ENCODE measurements at places on chromosomes 6 and 20.

GRCh38 chr20:64233725-64234124 lies 21.8 kb upstream of the PCMTD2 start:
- no peak for DNase-seq

GRCh38 chr6:37558646-37559045 lies 59.0 kb upstream of the CCDC167 start:
- no peak for DNase-seq

DNA sequence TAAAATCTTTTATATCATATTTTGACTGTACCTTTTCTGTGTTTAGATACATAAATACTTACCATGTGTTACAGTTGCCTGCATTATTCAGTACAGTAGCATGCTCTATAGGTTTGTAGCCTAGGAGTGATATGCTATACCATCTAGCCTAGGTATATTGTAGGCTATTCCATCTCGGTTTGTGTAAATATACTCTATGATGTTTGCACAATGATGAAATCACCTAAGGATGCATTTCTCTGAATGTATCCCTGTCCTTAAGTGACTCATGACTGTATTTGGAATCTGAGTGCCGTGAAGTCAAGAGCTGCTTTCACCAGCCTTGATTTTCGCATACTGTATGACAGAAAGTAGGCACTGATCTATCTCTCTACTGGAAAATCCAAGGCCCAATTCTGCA lies 129.9 kb downstream of the UTRN start:
- DNase-seq = no peak

GRCh38 chr6:142631517-142632385 lies 313.2 kb downstream of the HIVEP2 start:
- DNase-seq = no peak

DNA sequence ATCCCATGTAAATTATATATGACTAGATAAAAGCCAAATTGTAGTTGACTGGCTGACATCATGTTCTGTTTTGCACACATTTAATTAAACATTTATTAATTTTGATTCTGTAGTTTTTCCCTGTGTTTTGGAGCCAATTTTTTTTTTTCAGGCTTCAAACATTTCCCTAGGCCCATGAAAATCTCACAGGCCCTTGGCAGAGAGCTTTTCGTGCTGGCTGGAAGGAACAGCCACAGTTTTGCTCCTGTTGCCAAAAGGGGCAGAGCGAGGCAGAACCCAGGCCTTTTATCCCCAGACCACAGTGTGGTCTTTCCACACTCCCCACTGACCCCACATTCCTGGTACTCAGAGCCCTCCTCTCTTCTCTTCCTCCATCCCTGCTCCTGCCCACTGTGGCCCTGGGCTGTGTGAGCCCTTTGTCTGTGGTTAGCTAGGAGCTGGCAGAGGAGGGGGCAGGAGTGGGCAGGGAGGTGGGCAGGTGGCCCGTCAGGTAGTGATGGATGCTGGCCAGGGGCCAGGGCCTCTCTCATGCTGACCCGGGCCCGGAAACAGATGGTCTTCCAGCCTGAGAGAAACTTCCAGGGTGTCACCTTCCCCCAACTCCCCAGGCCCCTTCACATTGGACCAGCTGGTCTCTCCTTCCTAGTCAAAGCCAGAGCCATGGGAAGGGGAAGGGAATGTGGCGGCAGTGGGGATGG lies 19.4 kb upstream of the CCM2L start:
- DNase-seq = no peak

GRCh38 chr6:87789198-87789899 lies 87.3 kb upstream of the AKIRIN2 start:
- no peak for DNase-seq

DNA sequence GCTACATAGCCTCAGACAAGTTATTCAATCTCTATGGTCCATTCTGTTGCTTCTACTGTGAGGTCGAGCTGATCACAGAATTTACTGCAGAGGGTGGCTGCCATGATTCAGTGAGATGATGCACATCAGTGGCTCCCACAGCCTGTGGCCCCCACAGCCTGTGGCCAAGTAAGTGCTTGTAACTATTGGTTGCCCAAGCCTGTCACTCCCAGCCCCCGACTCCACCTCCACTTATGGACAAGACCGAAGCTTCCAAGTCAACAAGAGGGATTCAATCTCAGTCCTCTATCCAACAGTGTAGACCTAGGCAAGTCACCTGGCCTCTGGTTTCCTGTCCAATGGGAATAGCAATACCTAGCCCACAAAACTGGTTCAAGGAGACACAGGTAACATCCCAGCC lies 8.2 kb downstream of the KCNK5 start:
- DNase-seq = no peak

DNA sequence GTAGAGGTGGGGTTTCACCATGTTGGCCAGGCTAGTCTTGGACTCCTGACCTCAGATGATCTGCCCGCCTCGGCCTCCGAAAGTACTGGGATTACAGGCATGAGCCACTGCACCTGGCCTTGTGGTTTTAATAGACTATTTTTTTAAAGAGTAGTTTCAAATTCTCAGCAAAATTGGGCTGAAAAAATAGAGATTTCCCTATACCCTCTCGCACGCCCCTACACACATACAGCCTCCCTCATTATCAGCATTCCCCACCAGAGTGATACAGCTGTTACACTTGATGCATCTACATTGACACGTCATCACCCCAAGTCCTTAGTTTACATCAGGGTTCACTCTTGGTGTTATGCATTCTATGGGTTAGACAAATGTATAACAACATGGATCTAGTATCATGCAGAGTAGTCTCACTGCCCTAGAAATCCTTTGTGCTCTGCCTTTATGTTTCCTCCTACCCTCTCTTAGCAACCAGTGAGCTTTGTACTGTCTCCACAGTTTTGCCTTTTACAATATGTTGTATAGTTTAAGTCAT lies 103.6 kb downstream of the CDYL start:
- DNase-seq = no peak

DNA sequence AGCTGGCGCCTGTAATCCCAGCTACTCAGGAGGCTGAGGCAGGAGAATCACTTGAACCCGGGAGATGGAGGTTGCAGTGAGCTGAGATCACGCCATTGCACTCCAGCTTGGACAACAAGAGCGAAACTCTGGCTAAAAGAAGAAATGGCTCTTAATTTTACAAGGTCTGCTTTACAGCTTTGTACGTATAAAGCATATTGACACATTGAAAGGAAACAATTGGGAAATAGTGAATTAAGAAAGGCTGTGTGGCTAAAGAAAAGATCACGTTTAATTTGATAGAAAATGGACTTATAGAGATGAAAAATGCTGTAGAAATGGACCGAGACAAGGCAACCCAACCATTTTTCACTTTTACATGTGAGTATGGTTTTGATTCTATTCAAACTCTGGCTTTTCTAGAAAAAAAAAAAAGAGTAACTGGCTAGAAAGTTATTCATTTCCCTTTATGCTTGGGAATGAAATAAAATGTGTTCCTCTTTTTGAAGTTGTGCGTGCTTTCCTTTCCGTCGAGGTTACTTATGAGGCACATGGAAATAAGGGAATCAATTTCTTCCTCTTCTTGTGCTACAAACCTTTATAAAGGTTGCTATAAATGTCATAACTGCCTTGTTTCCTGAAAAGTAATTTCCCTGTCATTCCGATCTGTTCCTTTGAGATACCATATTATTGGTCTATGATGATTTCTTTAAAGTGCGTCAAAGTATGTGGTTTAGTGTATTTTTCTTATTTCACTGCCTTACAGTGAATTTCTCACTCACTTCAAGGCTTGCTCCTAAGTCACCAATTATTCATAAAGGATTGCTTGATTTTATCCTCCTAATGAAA lies 29.4 kb downstream of the PFDN4 start:
- no peak for DNase-seq

DNA sequence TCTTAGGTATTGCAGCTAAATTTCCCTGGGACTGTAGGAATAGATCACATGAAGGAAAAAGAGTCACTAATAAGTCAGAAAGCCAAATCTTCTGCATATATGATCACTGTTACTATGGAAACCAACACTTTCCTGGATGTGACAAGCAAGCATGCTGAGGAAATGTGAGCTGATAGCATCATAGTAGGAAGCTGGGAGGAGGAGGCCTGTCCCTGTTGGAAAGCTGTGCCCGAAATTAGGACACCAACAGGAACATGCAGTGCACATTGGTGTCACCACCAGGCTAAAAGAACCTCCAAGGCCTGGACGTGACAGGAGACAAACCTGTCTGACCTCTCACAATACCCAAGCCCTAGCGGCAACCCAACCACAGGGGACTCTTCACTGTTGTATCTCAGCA lies 181.9 kb upstream of the PCSK2 start:
- DNase-seq = no peak

GRCh38 chr6:42963855-42964605 lies 3.5 kb downstream of the GNMT start:
- DNase-seq = no peak

DNA sequence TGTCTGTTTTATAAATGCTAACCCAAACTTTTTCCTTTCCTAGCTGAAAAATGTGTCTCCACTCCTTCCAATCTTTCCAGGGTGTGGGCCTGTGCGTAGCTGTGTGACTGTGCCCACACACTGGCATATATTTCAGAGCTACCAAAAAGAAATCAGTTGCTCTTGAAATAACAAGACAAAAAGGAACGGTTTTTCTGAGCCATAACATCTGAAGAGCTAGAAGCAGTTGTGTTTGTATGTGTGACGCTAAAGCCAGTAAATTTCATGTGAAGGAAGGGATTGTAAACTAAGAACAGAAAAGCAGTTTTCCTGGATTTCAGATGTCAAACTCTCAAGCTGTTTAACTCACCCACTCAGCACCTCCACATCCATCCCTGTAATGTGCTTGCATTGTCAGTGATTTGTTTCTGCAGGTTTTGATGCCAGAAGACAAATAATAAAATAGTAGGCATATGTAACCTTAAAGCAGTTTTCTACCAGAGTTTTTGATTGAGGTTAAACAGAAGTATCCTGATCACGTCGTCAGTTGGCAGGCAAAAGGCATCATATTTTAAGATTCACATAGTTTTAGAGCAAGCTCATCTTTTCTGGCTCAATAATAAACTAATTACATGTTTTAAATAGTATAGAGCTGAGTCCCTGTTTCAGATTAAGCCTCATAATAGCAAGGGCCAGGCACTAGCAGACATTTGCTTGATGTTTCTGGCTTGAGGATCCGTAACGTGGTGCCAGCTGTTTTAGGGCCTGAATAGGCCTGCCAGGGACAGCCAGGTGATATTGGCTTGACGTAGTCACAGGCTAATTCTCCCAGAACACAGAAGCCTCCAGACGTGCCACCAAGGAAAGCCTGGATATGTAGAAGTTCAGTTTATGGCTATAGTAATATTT lies 90.9 kb downstream of the FOXO3 start:
- no peak for DNase-seq

GRCh38 chr20:47995661-47996060 lies 210.4 kb upstream of the SULF2 start:
- no peak for DNase-seq

GRCh38 chr20:26208296-26209091 lies 511.8 kb upstream of the ZNF337 start:
- DNase-seq = peak; percentile 1

DNA sequence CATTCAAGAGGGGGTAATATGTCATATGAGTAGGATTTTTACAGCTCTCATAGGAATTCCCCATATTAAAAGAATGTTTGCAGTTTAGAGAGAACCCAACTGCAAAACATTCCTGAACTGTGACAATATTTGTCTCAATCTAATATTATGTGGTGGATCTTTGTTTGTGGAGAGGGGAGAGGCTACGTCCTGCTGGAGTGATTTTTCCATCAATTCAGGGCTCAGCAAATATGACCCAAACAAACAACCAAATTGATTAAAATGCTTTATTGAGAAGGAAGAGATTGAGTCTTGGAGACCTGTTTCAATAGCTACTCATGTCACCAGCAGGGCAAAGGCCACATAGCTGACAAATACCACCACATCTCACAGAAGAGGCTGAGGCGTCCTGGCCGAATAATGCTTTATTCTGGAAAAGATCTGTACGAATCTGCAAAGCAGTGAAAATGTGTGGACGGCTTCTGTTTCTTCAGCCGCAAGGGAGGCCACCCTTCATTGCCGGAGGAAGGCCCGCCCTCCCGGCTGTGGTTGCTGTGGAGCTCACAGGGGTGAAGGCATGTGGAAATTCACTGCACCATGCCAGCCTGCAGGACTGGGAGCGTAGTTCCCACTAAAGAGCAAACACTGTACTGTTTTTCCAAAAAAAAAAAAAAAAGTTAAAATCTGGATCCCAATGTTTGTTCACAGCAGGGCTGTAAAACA lies 89.7 kb upstream of the QKI start:
- no peak for DNase-seq

DNA sequence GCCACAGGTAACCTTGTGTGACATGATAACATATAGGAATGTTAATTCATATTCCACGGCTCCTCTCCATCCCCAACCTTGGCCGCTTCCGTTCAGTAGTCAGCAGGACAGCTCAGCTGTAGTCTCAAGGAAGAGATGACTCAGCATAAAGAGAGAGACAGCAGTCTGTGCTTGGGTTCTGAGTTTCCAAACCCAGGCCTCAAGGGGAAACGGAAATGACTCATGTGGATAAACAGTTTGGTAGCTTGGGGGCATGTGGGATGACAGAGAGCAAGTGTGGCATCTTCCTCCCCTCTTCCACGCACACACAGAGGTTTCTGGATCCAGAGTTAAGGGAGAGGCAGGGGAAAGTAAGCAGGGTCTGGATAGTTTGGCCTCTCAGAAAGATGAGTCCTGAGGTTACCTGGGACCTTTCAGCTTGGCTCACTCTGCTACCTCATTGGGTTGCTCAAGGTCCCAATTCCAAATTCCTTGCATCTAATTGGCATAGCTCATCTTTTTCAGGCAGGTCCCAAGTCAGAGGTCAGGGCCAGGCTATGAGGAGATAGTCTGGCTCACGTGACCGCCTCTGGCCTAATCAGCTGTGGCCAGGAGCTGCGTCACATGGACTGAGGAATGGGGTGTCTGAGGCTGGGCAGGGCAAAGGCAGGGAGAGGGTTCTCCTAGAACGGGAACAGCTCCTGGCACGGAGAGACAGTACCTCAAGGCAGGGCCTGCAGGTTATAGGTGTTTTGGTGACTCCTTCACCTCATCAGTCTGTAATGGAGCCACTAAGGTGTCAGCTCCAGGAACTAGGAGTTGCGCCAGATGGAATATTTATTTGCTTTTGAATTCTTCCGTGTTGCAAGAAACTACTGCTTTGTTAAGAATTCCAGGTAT lies 36.5 kb upstream of the MLN start:
- DNase-seq = no peak

DNA sequence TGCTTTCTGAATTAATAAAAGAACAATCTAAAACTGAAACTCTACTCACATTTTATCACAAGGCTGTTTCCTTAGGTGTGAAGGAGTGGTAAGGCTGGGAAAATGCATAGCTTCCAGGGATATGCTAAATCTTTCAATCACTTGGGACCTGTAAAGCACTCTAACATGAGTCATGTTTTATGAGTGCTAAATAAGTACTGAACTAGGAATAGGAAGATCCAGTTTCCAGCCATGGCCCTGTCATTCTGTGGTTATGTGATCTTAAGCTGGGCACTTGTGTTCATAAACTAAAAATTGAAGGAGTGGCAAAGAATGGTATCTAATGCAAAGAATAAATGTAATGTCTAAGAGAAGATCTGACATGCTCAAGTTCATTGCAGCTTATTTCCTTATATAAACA lies 6.1 kb upstream of the TMEM200A start:
- no peak for DNase-seq

- DNase-seq = no peak
These were observed 307.4 kb upstream of the CNR1 start for GRCh38 chr6:88473589-88473988.

All from activated CD4-positive, CD25-positive, alpha-beta regulatory T cell treated with anti-CD3 and anti-CD28 coated beads, Interleukin-2, amount 50 U/mL, for 16 hours (primary cell).